ENCODE measurements at places on chromosomes 1 and 21.

GRCh38 chr1:156387870-156388173 is 18.8 kb downstream of the RHBG start:
- no peak for DNase-seq

DNA sequence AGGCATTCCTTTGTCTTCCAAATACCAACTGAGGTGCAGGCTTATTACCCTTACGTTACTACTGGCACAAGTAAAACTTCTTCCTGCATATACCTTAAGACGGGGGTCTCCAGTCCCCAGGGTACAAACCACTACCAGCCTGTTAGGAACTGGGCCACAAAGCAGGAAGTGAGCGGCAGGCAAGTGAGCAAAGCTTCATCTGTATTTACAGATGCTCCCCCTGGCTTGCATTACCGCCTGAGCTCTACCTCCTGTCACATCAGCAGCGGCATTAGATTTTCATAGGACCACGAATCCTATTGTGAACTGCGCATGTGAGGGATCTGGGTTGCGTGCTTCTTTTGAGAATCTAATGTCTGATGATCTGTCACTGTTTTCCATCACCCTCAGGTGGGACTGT is 113.1 kb downstream of the SLC45A1 start:
- no peak for DNase-seq

GRCh38 chr1:234608025-234608910 is 1.7 kb downstream of the IRF2BP2 start:
- DNase-seq, result peak; percentile 89

DNA sequence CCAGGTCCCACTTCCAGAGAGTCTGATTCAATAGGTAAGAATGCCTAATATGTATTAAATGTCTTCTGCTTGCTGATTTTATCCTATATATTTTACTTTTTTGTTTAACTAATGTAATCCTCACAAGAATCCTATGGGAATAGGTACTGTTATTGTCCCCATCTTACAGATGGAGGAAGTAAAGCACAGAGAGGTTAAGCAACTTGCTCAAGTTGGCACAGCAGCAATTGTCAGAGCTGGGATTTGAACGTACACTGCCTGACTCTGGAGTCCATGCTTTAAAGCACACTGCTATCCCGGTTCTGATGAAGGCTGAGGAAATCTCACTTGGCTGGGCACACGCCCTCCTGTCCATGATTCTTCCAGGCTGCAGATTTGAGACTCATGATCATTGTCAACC is 62.8 kb downstream of the IGSF21 start:
- DNase-seq, result no peak

DNA sequence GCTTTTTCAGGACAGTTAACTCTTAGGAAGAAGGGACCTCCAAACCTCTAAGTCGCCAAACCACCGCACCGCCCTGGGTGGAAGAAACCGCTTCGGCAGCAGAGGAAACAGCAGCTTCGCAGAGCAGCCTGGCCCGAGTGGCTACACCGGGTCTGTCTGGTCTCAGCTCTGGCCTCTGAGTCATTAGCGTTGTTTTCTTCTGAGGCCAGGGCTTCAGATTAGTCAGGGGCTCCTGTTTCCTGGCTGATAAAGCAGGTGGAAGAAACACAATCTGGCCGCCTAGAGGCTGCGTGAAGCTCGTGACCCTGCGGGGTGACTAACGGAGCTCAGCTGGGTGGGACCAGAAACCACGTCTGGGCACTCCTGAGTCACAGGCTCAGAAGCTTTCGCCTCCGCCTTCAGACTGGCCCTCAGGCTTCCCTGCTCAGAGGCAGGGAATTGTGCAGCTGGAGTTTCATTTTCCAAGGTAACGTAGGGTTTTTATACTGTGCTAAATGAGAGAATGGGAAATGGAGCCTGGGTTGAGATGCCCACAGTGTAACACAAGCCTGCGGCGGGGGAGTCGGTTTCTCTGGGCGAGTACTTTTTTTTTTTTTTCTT is 44.9 kb downstream of the CHAF1B start:
- DNase-seq, result peak; percentile 98

DNA sequence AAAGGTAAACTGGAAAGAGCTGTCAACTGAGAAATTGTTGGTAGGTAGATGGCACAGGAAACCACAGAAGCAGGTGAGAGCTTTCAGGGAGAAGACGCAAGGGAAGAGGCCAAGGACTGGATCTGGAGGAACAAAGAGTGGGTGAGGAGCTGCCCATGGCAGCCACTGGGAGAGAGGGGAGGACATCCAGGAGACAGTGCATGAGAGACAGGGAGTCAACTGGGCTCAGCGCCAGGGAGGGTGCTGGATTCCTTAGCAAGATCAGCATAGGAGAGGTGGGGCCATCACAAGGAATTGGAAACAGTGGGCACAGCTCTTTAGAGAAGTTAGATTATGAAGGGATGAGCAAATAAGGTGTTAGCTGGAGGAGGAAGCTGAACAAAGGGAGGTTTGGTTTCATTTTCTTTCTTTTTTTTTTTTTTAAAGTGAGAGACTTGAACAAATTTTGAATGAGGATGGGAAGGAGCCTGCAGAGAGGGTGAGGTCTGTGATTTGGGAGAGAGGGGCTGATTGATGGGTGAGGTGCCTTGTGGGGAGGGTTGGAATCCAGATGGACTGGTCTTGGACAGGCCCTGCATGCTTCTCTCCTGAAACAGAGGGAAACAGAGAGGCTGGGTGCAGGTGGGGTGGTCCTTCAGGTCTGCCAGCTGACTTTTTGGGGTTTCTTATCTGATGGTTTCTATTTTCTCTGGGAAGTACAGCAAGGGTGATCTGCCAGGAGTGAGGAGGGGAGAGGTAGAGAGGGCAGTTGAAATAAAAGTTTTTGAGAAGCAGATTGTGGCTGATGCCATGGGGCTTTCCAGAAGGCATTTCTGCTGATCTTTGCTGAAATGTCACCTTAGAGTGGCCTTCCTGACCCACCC is 5.4 kb downstream of the CYP4B1 start:
- DNase-seq, result no peak

- DNase-seq, result peak; percentile 75
Measured at GRCh38 chr1:161706113-161706481, 932 bp upstream of the FCRLA start.

GRCh38 chr1:197788741-197789739 is 13.8 kb upstream of the DENND1B start:
- DNase-seq, result no peak

GRCh38 chr1:228354390-228355320 is 52.0 kb downstream of the TRIM11 start:
- DNase-seq, result no peak

DNA sequence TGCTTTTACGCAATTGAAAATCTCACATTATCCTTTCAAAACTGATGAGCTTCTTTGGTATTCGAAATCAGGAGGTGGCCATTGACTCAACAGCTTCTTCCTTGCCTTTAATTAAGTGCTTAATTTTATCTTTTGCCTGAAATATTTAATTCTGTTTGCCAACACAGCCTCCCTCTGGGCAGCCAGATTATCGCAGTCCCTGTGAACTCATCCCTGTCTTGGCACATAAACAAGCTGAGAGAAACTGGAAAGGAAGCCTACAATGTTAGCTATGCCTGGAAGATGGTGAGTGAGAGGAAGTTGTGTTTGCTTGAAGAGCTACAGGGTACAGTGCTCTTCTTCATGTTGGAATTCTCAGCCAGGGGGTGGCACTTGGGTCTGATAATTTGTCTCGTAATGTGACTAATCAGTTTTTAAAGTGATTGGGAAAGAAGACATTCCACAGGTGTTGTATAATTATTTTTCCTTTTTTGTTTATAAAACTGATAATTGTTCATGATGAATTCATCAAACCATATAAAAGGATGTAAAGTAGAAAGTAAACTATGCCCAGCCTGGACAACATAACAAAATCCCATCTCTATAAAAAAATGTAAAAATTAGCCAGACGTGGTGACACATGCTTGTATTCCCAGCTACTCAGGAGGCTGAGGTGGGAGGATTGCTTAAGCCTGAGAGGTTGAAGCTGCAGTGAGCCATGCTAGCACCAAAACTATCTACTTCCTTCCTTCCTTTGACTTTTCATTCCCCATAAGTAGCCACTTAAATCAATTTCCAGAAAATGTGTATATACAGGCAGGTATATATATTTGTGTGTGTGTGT is 90.1 kb upstream of the RAVER2 start:
- DNase-seq, result no peak

DNA sequence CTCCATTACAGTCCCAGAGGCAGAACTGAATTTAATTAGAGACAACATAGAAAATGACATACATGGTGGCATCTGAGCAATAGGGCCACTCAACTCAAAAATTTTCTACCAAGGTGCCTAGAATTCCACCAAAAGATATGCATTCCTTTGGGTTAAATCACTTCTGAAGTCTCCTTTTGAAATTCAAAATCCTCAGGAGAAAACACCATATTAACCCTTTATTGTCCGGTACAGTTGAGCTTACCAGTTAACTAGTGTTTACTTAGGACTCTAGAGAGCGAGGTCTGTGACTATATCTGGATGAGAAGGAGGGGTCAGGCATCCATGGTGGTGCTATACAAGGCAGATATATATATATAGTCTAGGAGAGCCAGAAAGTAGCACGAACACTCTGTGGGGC is 355.6 kb upstream of the CAMK1G start:
- no peak for DNase-seq

DNA sequence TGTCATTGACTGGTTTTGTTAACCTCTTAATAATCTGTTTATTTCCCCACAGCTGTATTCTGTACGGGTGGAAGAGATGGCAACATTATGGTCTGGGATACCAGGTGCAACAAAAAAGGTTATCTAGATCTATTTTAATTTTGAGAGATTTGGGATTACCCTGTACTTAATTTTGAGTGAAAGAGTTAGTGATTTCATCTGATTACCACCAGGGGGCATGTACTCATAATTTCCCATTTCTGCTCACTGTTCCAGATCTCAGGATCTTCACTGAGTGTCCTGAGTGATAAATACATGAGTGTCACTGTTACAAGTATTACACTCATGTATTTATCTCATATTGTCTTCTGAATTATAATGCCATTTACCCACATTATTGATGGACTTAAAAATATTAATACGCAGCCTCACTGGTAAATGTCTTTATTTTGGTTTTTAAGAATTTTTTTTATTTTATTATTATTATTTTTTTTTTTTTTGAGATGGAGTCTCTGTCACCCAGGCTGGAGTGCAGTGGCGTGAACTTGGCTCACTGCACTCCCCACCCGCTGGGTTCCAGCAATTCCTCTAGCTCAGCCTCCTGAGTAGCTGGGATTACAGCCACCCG is 27.4 kb downstream of the DTL start:
- peak; percentile 48 for DNase-seq

- DNase-seq, result peak; percentile 53
Measured at GRCh38 chr1:72892461-72892860, 610.1 kb upstream of the NEGR1 start.

GRCh38 chr1:1082239-1082775 is 8.2 kb upstream of the RNF223 start:
- DNase-seq, result no peak

DNA sequence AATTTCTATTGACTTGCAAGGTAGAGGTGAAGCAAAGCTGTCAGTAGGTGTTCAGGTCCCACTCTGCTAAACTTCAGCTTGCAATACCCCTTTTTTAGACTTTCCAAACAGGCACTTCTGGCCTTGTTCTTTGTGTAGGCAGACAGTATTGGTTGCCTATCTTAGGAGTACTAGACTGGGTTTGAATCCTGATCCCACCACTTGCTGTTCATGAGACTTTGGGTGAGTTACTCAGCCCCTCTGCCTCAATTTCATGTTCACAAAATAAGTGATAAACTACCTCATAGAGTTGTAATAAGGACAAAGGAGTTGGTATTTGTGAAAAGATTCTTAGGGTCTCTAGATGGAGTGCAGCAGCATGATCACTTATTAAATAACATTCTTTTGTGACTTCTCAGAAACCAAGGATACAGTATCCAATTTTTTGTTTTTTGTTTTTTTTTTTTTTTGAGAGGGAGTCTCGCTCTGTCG is 5.2 kb downstream of the RCC1 start:
- peak; percentile 53 for DNase-seq

DNA sequence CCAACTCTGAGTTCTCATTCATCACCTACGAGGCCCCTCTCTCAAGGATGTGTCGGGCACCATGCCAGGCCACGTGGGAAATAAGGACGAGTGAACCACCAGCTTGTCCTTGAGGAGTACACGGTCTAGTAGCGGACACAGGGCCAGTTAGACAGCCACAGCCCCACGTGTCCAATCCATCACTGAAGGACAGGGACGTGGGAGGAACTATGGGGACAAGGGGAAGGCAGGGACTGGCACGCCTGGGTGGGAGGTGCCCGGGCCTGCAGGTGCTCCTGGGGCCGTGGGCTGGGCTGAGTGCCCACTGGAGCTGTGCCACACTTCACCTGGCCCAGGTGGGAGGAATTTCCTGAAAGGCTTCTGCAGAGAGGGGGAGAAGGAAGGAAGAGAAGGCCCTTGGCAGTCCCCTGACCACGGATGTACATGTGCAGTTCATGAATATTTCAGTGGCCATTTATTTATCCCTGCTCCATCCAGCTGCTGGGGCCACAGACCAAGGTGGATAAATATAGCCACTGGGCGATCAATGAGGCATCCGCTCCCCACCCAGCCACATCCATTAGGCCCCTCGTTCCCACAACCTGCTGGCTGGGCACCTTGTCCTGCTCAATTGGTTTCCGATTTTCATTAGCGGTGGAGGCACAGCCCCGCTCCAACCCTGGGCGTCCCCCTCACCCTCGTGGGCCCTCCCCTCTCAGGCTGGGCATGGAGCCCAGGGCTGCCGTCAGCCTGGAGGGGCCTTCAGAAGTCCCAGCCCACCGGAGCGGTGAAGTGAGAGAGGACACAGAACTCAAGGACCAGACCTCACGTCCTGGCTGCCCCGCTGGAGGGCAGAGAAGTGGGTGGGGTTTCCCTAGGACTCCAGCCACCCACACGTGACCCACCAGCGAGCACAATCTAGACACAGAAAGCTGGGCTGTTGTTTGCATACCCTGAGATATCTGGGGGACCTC is 59.5 kb downstream of the CASZ1 start:
- DNase-seq, result no peak

GRCh38 chr1:58573138-58573537 is 3.9 kb downstream of the TACSTD2 start:
- DNase-seq, result no peak

DNA sequence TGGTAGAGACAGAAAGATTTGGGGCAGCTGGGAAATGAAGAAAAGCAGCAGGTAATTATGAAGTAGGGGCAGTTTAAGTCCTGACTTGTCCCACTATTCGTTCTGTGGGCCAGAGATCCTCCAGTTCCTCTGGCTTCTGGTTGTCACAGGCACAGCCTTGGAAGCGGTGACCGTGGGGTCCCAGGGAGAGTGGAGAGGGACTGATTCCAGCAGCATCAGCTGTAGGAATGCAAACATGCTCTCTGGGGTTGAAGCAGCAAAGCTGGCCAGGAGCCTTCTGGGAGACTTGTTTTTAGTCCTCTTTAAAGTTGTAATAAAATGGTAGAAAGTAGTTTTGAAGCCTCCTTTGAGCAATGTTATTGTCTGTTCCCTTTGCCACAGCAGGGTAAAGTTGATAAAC is 488.0 kb downstream of the LMO4 start:
- no peak for DNase-seq

- no peak for DNase-seq
Measured at GRCh38 chr1:151944857-151945575, 35.7 kb upstream of the THEM4 start.

GRCh38 chr21:27681038-27681437 is 714.1 kb upstream of the ADAMTS5 start:
- peak; percentile 12 for DNase-seq
